ENCODE measurements at places on chromosomes 6 and 20.

- DNase-seq: no peak
Measured at GRCh38 chr6:25248123-25248522, 31.1 kb upstream of the CARMIL1 start.

- peak; percentile 34 for DNase-seq
Measured at GRCh38 chr20:33732166-33732970, 572 bp downstream of the ZNF341 start.

GRCh38 chr6:144468709-144469108 is 183.6 kb downstream of the UTRN start:
- no peak for DNase-seq

DNA sequence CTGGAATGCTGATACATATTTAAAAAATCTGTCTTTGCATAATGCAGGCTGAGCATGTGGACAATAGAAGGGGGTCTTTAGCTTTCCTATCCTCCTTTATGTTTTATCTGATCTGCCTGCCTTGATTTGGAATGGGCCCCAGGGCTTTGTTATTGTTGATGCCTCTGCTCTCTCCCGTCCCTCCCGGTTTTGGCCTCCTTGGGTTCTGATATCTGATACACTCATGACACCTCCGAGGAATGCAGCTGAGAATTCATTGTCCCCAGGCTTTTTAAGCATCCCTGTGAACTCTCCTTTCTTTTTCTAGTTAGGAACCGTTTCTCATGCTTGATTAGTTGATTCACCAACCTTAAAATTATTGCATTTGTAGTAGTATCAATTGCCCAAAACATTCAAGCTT is 185.5 kb upstream of the RALGAPA2 start:
- DNase-seq: no peak

- no peak for DNase-seq
Measured at GRCh38 chr6:1856381-1856780, 246.7 kb downstream of the FOXC1 start.

- no peak for DNase-seq
Measured at GRCh38 chr20:19947611-19948264, 69.4 kb upstream of the NAA20 start.

DNA sequence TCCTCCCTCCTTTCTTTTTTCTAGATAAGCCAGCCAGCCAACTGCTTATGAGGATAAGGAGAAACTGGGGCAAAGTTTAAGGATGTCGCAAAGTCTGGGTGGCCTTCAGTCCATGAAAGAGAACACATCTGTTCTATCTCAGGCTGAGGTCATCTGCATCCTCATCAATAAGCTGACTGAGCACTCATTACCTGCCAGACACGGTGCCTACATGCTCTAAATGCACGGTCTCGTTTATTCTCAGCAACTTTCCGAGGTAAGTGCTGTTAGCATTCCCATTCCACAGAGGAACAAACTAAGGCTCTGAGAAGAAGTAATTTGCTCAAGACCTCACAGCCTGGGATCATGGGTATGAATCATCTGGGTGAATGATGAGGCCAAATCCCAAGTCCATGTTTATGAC is 133.1 kb downstream of the BCAS1 start:
- no peak for DNase-seq

- no peak for DNase-seq
Measured at GRCh38 chr6:166658115-166658791, 31.2 kb upstream of the RPS6KA2 start.

GRCh38 chr20:15302075-15302474 is 964.7 kb upstream of the FLRT3 start:
- DNase-seq: no peak

- DNase-seq: no peak
Measured at GRCh38 chr20:533526-533925, 10.1 kb downstream of the CSNK2A1 start.

GRCh38 chr20:42587427-42587826 is 602.3 kb downstream of the PTPRT start:
- no peak for DNase-seq

DNA sequence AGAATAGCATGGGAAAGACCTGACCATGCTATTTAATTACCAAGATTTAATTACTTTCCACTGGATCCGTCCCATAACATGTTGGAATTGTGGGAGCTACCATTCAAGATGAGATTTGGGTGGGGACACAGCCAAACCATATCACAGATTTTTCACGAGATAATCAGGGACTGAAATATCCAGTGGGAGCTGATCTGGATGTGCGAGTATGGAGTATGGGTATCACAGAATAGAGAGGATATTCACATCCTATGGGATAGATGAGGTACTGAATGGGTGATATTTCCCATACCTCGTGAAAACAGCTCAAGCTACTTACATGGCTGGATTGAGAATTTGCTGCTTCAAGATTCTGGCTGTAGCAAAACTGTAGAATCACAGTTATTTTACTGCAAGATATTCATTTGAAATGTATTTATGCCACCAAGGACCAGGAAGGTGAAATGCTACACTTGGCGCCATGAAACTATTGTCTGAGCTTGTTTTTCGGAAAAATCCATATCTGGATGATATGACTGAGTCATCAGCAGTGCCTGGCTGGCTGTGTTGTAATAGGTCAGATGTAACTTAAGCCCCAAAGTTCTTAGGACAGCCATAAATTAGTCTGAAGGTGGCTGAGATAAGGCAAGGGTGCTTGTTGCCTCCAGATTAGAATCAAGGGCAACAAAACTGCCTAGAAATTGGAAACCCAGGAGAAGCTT is 29.8 kb downstream of the KCNS1 start:
- no peak for DNase-seq

- DNase-seq: no peak
Measured at GRCh38 chr6:140485740-140486449, 1111.4 kb upstream of the CITED2 start.

DNA sequence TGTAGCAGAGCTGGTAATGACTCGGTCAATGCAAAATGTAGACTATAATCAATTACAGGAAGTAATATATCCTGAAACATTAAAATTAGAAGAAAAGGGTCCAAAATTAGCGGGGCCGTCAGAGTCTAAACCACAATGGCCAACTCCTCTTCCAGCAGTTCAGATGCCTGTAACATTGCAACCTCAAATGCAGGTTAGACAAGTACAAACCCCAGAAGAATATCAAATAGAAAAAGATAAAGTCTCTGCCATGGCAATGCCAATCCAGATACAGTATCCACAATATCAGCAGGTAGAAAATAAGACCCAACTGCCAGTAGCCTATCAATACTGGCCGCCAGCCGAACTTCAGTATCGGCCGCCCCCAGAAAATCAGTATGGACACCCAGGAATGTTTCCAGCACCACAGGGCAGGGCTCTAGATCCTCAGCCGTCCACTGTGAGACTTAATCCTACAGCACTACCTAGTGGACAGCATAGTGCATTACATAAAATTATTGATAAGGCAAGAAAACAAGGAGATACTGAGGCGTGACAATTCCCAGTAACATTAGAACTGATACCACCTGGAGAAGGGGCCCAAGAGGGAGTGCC is 158.4 kb downstream of the GPX5 start:
- DNase-seq: no peak

DNA sequence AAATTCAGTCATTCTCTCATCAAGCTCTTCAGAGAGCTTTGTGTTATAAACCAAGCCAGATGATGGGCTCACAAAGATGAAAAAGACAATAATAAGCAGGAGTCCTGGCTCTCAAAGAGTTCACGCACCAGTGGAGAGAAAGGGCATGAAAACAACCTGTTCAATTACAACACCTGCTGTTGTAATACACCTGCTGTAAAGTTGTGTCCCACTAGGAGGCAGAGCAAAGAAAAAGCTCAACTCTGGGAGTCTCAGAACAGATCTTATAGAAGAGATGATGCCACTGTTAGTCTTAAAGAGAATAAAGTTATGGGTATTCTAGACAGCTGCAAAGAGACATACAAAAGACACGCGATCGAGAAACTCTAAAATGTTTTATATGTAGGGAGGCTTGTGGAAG is 100.6 kb downstream of the DCDC2 start:
- no peak for DNase-seq

DNA sequence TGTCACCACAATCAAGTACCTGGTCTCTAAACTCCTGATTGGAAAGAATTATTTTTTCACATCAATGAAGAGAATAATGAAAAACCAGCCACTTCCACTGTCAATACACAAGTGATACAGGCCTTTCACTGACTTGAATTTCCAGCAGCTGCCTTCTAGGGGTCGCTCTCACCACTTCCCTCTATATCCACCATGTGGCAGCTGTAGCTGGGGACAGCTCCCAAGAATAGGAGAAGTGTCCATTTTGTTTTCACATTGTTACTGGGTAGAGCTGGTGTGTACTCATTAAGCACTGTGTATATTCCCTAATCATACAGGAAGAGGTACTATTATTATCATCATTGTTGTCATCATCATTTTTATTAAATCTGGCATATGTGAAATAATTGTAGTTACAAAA is 438.4 kb upstream of the SPTLC3 start:
- no peak for DNase-seq

GRCh38 chr6:105974986-105975385 is 111.2 kb upstream of the PRDM1 start:
- no peak for DNase-seq

GRCh38 chr6:49653438-49653837 is 16.8 kb upstream of the RHAG start:
- DNase-seq: no peak

DNA sequence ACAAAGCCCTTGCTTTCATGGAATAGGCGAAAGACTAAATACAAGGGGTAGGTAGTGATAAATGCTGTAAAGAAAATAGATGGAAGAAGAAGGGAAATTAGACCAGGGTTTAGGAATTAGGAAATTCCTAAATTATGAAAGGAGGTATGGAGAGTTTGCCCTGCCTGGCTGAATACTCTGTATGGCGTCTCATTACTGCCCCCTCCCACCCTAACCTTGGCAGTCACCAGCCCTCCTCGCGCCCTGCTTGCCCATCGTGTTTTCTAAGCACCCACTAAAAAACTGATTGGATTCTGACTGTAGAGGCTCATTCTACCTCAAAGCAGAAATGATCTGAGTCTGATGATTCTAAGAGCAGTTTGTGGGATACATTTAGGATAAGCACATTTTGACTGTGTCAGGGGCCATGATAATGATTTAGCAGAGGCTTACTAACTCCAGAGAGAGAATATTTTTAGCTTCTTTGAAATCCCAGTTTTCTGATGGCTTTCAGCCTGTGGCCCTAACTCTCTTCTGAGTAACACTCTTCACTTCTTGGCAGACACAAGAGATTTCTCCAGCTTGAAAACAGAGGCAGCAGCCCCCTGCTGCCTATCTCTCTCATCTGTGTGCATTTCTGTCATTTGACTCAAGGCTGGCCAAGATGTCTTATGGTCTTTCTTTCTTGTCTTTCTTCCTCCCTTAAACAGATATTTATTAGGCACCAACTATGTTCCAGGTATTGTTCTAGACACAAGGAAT is 1.4 kb upstream of the CHD6 start:
- no peak for DNase-seq

GRCh38 chr20:23659989-23660837 is 22.5 kb upstream of the CST3 start:
- no peak for DNase-seq

DNA sequence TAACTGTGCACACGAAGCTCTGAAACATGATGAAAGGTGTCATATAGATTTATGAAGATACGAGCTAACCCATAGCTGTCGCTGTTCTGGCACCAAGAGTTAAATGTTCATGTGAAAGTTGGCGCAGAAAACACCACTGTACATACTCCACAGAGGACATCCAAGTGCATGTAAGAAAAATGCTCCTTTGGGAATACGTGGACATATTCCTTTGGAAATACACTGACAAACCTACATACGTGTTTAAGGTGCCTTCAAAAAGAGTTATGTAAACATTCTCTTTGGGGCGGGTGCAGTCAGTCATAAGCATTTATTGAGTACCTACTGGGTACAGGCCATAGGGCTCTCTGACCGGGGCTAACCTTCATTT is 723 bp upstream of the ARID1B start:
- no peak for DNase-seq

- DNase-seq: no peak
Measured at GRCh38 chr6:45423111-45423823, 45.5 kb upstream of the SUPT3H start.

GRCh38 chr6:17101422-17102257 is at the start of gene STMND1:
STMND1 (plus strand) TSS chr6:17102050; CDS start chr6:17102258, 208 bp downstream.
- no peak for DNase-seq

DNA sequence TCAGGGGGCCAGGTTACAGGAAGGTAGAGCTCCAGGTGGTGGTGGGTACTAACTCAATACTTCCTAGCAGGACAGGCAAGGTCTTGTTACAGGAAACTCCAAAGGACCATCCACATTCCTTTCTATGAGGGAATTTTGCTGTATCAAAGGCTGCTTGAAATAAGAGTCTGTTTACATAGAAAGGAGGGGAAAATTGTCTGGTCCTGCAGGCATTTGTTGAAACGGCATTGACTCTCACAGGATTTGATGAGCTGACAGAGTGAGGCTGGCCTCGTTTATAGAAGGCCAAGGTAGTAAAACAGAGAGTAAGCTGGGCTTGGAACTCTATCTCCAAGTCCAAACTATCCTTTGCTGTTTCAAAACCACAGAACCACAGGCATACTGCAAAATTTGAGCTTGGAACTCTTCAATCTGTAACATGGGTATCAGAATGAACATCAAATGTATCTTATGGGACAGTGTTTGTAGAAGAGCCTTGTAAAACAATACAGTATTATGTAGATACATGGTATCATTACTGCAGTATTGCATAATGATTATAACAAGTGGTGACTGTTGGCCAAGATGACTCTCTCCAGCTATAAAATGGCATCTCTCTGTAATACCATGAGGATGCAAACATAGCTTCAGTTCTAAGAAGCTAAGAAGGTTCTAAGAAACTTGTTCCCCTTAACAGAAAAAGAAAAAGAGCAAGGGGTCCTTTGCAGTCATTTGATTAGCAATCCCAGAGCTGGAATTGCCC is 61.5 kb downstream of the TRAM2 start:
- no peak for DNase-seq

DNA sequence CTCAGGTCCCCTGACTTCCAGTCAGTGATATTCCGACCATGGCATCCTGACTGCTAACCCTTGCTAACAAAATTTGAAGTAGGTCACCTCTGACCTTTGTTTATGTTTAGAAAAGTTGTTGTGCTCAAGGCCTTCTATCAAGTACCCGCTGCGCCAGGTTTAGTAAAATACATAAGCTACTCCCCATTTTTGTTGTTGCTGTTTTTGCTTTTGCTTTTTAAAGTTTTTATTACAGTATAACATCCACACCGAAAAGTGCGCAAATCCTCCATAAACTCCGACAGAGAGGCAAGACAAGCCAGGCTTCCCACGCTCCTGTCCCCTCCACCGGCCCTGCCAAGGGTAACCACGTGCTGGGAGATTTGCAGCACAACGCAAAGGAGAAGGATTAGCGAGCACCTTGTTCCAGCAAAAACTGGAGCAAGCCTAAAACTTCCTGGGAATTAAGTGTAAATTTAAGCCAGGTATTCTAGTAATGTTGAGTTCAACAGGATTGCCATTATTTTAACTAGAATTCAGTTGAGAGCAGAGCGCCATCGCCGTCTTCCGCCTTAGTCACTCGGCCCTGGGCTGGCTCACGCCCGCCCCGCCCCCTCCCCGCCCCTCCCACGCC is 17.8 kb upstream of the HMGN4 start:
- peak; percentile 87 for DNase-seq

DNA sequence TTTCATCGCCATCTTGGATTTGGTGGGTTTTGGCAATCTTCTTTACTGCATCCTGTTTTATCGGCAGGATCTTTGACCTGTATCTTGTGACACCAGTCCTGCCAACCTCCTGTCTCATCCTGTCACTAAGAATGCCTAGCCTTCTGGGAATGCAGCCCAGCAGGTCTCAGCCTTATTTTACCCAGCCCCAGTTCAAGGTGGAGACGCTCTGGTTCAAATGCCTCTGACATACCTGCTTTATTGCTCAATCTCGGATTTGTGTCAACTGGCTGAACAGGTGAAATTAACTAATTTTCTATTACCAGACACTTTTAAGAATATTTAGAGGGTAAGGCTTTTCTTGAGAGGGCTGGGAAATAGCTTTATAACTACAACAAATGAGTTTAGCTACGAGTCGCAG is 102.5 kb downstream of the SASH1 start:
- DNase-seq: no peak

Measured in anterior cingulate cortex (tissue), 58 donors.